ENCODE measurements at places on chromosomes 1 and 21.

GRCh38 chr21:38965241-38965640 is 159.5 kb downstream of the ETS2 start:
- DNase-seq = no peak
- H3K4me1 ChIP-seq = peaks cover 2% of the 10 kb centered on the region
- no peak overlapping the region for H3K4me3 ChIP-seq
- H3K27me3 ChIP-seq = no peaks in the 10 kb centered on the region
- no peak overlapping the region for H3K27ac ChIP-seq

DNA sequence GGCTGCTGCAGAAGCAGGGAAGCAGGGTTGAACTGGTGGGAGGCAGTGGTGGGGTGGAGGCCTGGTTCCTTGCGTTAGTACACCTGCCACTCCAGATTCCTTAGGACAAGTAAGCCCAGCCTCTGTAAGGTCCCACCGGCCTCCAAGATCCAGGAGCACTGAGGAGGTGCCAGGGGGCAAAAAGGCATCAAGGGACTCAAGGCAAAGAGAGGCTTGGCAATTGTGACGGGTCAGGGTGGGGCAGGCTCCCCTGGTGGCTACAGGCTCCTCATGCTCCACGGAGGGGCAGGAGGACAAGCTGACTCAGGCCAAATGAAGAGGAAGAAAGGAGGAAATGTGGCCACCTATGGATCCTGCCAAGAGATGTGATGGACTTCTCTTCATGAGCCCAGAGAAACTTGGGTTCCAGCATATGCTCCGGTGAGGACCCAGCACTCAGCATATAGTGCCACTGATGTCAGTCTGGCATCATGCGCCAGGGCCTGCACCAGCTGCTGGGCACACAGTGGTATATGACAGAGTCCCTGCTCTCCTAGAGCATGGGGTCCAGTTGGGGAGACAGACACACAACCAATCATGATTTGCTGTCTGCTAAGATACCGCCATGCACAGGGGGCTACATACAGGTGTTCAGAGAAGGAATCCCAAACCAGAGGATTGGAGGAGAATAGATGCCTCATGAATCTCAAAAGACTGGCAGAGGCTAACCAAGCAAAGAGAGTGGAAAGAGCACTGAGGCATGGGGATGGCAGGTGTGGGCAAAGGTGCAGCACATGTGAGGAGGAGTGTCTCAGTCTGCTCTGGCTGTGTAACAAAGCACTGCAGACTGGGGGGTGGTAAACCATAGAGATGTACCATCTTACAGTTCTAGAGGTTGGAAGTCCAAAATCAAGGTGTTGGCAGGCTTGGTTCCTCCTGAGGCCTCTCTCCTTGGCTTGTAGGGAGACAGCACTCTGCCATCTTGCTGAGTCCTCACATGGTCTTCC is 249.7 kb downstream of the RHOU start:
- H3K4me1 ChIP-seq = peaks cover 10% of the 10 kb centered on the region
- H3K27ac ChIP-seq = no peak overlapping the region
- no peaks in the 10 kb centered on the region for H3K36me3 ChIP-seq
- no peaks in the 10 kb centered on the region for H3K27me3 ChIP-seq
- DNase-seq = no peak

- no peak overlapping the region for H3K27ac ChIP-seq
- no peak for DNase-seq
- no peak overlapping the region for H3K4me3 ChIP-seq
- H3K27me3 ChIP-seq = no peaks in the 10 kb centered on the region
- no peaks in the 10 kb centered on the region for H3K4me1 ChIP-seq
- no peaks in the 10 kb centered on the region for H3K36me3 ChIP-seq
Observed at GRCh38 chr1:64956733-64957441, 9.5 kb downstream of the JAK1 start.

GRCh38 chr1:151570819-151571218 is 30.7 kb downstream of the TUFT1 start:
- peaks cover 12% of the 10 kb centered on the region for H3K36me3 ChIP-seq
- DNase-seq = no peak
- H3K4me3 ChIP-seq = no peak overlapping the region

DNA sequence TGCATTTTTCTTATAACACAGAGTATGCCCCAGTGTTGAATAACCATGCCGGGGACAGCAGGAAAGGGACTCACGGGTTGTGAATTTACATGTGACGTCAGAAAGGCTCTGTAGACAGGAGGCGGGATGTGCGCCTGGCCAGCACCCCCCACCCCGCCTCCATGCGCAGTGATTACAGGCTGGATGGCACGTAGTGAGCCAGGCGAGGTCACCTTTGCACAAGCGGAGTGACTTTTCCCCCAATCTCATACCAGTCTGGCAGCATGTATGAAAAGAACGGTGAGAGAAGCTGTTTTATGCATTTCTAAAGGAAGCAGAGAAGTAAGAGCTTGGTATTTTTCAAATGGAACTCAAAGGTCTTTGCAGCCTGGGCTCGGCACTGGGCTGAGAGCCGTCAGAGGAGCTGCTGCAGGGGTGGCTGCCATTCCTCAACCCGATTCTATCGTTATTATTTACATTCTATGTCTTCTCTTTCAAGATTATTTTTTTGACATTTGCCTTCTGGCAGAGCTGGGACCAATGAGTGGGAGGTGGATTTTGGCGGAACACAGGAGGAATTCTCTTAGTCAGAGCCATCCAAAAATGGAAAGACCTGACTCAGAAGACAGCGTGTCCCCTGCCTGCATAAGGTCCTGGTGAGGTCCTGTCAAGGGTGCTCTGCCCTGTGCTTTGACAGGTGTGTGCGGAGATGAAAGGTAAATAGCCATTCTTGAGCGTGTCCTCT is 115.6 kb upstream of the SLC45A1 start:
- H3K4me3 ChIP-seq = peak overlapping the region; percentile 34
- H3K27me3 ChIP-seq = no peaks in the 10 kb centered on the region
- H3K36me3 ChIP-seq = no peaks in the 10 kb centered on the region
- peaks cover 38% of the 10 kb centered on the region for H3K4me1 ChIP-seq
- peak overlapping the region; percentile 15 for H3K27ac ChIP-seq

- H3K36me3 ChIP-seq = no peaks in the 10 kb centered on the region
- no peaks in the 10 kb centered on the region for H3K27me3 ChIP-seq
- DNase-seq = no peak
- no peaks in the 10 kb centered on the region for H3K4me1 ChIP-seq
Observed at GRCh38 chr1:173009597-173009996, 41.1 kb downstream of the TNFSF18 start.

DNA sequence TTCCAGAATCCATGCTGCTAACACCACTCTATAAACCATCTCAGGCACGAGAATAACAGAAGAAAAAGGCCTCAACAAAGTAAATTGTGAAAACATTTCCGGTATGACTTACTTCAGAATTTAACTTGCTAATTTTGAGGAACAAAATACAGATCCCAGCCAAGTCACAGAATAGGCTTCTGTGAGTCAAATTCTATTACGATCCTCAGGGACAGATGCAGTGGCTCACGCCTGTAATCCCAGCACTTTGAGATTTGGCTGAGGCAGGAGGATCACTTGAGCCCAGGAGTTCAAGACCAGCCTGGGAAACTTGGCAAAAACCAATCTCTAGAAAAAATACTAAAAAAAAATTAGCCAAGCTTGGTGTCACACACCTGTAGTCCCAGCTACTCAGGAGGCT is 8.8 kb upstream of the CCDC27 start:
- no peaks in the 10 kb centered on the region for H3K27me3 ChIP-seq
- DNase-seq = no peak
- peaks cover 11% of the 10 kb centered on the region for H3K4me1 ChIP-seq
- no peak overlapping the region for H3K4me3 ChIP-seq
- no peak overlapping the region for H3K27ac ChIP-seq

Measured in SJCRH30 (cell line).